ENCODE measurements at places on chromosomes 1 and 21. TPM values are rescaled to one million over a fixed set of nuclear protein-coding genes. Genes with fewer than 3 reads are reported as not detected.

PROK1 gene
- total RNA-seq: not detected

SPRR2G gene
- not detected for total RNA-seq

TRAPPC10 gene
- total RNA-seq: 10.7 TPM

SPATA45 gene
- total RNA-seq: not detected

RGS4 gene
- total RNA-seq: 10.4 TPM

CD2 gene
- 0.42 TPM for total RNA-seq

FBXO42 gene
- total RNA-seq: 8.1 TPM

CD247 gene
- total RNA-seq: not detected

CLCA4 gene
- total RNA-seq: 0.06 TPM

EPHA8 gene
- total RNA-seq: 1.4 TPM

CR1 gene
- total RNA-seq: 0.14 TPM

DNA sequence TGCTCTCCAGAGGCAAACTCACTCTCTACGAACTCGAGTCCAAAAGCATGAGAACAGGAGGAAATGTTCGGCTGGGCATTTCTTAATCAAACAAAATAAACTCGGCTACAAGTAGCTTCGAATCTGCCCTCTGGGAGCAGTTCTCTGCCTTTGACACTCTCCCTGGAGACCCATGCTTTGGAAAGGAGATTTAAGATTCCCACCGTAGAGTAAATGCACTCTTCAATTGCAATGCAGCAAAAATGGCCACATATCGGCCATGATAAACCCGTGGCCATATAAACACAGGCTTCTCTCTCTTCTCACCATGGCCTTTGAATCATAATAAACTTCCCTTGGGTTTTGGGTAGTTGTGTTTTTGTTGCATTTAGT is 215.4 kb downstream of the TOMM20 start:
- H3K36me3 ChIP-seq: no peaks in the 10 kb centered on the region
- H3K27ac ChIP-seq: peak overlapping the region; percentile 31
- H3K4me1 ChIP-seq: peaks cover 44% of the 10 kb centered on the region
- no peak overlapping the region for H3K4me3 ChIP-seq
- DNase-seq: no peak

DNA sequence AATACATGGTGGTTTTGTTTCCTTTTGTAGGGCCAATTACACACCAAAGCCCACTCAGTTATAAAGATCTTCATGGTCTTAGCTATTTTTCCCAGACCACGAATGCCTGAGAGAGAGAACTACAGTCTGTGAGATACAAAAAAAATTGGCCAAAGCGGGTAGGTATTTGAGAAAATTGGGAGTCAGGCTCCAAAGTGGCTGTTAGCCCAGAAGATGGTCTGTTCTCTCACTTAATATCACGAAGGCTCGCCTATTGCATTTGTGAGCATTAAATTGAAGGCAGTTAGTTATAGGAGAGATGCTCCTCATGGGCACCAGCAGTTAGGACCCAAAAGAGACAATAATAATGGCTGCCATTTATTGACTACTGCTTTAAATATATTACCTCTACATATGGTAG is 342.7 kb downstream of the PLPP3 start:
- DNase-seq: no peak
- no peaks in the 10 kb centered on the region for H3K4me1 ChIP-seq
- H3K36me3 ChIP-seq: no peaks in the 10 kb centered on the region
- no peak overlapping the region for H3K27ac ChIP-seq
- no peak overlapping the region for H3K4me3 ChIP-seq
- no peaks in the 10 kb centered on the region for H3K27me3 ChIP-seq

GRCh38 chr21:25366116-25366515 is 241.2 kb downstream of the MRPL39 start:
- H3K4me3 ChIP-seq: no peak overlapping the region
- no peak for DNase-seq
- H3K36me3 ChIP-seq: no peaks in the 10 kb centered on the region
- H3K27me3 ChIP-seq: no peaks in the 10 kb centered on the region
- H3K4me1 ChIP-seq: no peaks in the 10 kb centered on the region

- H3K4me1 ChIP-seq: no peaks in the 10 kb centered on the region
- no peak overlapping the region for H3K4me3 ChIP-seq
- no peaks in the 10 kb centered on the region for H3K27me3 ChIP-seq
- DNase-seq: peak; percentile 27
Measured at GRCh38 chr1:118151312-118151937, 33.6 kb downstream of the SPAG17 start.

DNA sequence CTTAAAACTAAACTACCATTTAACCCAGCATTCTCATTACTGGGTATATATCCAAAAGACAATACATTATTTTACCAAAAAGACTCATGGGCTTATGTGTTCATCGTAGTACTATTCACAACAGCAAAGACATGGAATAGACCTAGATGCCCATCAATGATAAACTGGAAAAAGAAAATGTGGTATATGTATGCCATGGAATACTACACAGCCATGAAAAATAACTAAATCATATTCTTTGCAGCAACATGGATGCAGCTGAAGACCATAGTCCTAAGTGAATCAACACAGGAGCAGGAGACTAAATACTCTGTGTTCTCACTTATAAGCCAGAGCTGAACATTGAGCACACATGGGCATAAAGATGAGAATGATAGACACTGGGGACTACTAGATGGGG is 645.1 kb upstream of the B3GALT2 start:
- no peaks in the 10 kb centered on the region for H3K36me3 ChIP-seq
- H3K4me1 ChIP-seq: no peaks in the 10 kb centered on the region
- DNase-seq: no peak
- H3K4me3 ChIP-seq: no peak overlapping the region

DNA sequence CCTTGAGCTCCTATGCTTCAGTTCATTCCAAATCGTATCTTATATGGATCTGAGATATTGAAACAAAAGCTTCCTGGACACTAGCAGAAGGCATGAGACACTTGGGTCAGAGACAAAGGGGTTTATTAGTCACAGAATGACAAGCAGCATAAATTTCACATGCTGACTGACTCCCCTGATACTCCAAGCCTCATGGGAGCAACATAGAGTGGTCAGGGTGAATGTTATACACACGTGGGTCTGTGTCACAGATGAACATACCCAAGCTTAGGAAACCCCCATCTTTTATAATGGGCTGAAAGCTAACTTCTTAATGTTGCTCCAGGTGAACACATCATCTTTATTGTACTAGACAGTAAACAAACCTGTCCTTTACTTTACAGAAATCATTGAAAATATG is 599.9 kb upstream of the RGS18 start:
- DNase-seq: no peak
- H3K36me3 ChIP-seq: no peaks in the 10 kb centered on the region
- H3K27ac ChIP-seq: no peak overlapping the region
- H3K4me3 ChIP-seq: no peak overlapping the region
- no peaks in the 10 kb centered on the region for H3K27me3 ChIP-seq

- no peak for DNase-seq
- no peak overlapping the region for H3K4me3 ChIP-seq
- no peak overlapping the region for H3K27ac ChIP-seq
- no peaks in the 10 kb centered on the region for H3K4me1 ChIP-seq
Measured at GRCh38 chr21:38048167-38048566, 131.9 kb upstream of the KCNJ6 start.

DNA sequence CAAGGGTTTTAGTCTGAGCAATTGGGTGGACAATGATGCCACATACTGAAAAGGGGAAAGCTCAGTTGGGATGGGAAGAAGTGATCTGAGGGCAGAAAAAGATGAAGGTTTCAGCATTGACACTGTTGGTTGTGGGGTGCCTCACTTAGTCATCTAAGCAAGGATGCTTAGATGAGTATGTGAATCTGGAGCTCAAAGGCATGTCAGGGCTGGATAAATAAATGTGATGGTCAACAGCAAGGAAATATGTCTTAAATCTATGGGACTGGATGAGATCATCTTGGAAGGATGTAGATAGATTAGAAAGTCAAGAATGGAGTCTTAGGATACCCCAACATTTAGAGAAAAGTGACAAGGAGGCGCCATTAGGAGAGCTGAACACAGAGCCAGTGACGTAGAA is 114.6 kb downstream of the ZBTB18 start:
- no peaks in the 10 kb centered on the region for H3K27me3 ChIP-seq
- DNase-seq: no peak
- H3K27ac ChIP-seq: no peak overlapping the region
- H3K4me3 ChIP-seq: no peak overlapping the region
- no peaks in the 10 kb centered on the region for H3K4me1 ChIP-seq
- no peaks in the 10 kb centered on the region for H3K36me3 ChIP-seq

- no peaks in the 10 kb centered on the region for H3K36me3 ChIP-seq
- no peak for DNase-seq
- H3K27me3 ChIP-seq: no peaks in the 10 kb centered on the region
- no peak overlapping the region for H3K27ac ChIP-seq
- H3K4me1 ChIP-seq: no peaks in the 10 kb centered on the region
- no peak overlapping the region for H3K4me3 ChIP-seq
Measured at GRCh38 chr1:40310983-40311642, 6.0 kb downstream of the COL9A2 start.

GRCh38 chr21:41458121-41458520 is 32.1 kb downstream of the MX1 start:
- H3K27me3 ChIP-seq: no peaks in the 10 kb centered on the region
- no peak overlapping the region for H3K4me3 ChIP-seq
- no peak for DNase-seq
- no peaks in the 10 kb centered on the region for H3K36me3 ChIP-seq

- no peak overlapping the region for H3K4me3 ChIP-seq
- H3K27me3 ChIP-seq: no peaks in the 10 kb centered on the region
- H3K36me3 ChIP-seq: no peaks in the 10 kb centered on the region
- no peak for DNase-seq
- H3K4me1 ChIP-seq: no peaks in the 10 kb centered on the region
Measured at GRCh38 chr1:240116831-240117769, 25.4 kb downstream of the FMN2 start.

- no peak overlapping the region for H3K4me3 ChIP-seq
- no peaks in the 10 kb centered on the region for H3K4me1 ChIP-seq
- H3K27me3 ChIP-seq: no peaks in the 10 kb centered on the region
- no peak for DNase-seq
- H3K27ac ChIP-seq: no peak overlapping the region
Measured at GRCh38 chr1:94095744-94096469, 25.0 kb downstream of the ABCA4 start.

- no peaks in the 10 kb centered on the region for H3K36me3 ChIP-seq
- H3K27ac ChIP-seq: peak overlapping the region; percentile 77
Measured at GRCh38 chr1:183310753-183311479, 107.3 kb downstream of the NMNAT2 start.

- H3K4me1 ChIP-seq: no peaks in the 10 kb centered on the region
- H3K27ac ChIP-seq: no peak overlapping the region
- peak; percentile 92 for DNase-seq
- H3K27me3 ChIP-seq: no peaks in the 10 kb centered on the region
Measured at GRCh38 chr21:43646550-43647260, 12.6 kb downstream of the HSF2BP start.

DNA sequence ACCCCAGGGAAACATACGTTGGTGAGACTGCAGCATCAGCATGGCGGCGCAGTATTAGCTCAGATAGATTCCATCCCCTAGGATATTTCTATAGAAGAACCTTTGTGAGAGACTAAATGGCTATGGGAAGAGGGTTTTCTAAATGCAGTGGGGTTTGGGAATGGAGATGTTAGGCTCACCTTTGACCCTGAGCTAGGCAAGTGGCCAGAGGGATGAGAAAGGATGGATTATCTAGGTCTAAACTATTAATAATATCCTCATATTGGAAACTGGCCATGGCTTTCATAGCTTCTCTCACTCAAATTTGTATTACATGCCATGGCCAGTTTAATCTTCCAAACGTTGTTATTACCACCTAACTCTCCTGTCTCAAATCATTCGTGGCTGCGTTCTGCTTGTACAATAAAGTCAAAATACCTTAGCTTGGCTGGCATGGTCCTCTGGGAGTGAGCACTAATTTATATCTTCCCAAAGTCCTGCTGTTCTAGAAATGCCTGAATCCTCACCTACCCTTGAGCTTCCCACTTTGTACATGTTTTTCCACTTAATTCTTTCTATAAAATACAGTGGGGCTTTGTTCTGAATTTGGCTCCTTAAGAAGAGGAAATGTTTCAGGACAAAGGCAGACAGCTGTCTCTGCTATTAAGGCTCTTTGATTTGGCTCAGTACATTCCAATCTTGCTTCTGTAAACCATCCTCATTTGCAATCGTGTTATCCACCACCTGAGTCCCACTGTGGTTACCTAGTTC is 31.0 kb upstream of the COG2 start:
- H3K36me3 ChIP-seq: no peaks in the 10 kb centered on the region
- H3K4me1 ChIP-seq: no peaks in the 10 kb centered on the region
- DNase-seq: no peak
- H3K4me3 ChIP-seq: no peak overlapping the region
- H3K27ac ChIP-seq: no peak overlapping the region
- no peaks in the 10 kb centered on the region for H3K27me3 ChIP-seq

GRCh38 chr1:9807541-9807940 is 16.2 kb downstream of the CLSTN1 start:
- no peak for DNase-seq
- no peak overlapping the region for H3K27ac ChIP-seq
- H3K4me3 ChIP-seq: no peak overlapping the region
- H3K27me3 ChIP-seq: no peaks in the 10 kb centered on the region

- H3K4me1 ChIP-seq: no peaks in the 10 kb centered on the region
- H3K27me3 ChIP-seq: no peaks in the 10 kb centered on the region
- no peak for DNase-seq
- no peak overlapping the region for H3K27ac ChIP-seq
- H3K36me3 ChIP-seq: no peaks in the 10 kb centered on the region
Measured at GRCh38 chr1:108129999-108130398, 70.1 kb downstream of the SLC25A24 start.

DNA sequence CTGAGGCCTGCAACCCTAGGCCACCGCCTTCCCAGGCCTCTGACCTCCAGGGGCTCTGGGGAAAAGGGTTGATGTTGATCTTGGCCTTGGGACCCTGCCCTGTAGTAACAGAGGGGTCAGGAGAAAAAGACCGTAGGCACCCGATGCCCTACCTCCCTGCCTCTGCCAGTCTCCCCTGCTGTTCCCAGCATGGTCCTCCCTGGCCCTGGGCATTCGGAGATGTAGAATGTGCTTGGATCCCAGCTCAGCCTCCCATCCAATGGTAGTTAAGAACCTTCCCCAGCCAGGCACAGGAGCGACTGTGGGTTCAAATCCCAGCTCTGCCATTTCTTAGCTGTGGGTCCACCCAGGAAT is 72.0 kb upstream of the TARDBP start:
- no peak overlapping the region for H3K27ac ChIP-seq
- DNase-seq: peak; percentile 27
- H3K4me1 ChIP-seq: no peaks in the 10 kb centered on the region
- no peaks in the 10 kb centered on the region for H3K36me3 ChIP-seq
